ENCODE measurements at places on chromosomes 2 and 18.

GRCh38 chr18:75896865-75897264, 469.4 kb upstream of the SMIM21 start:
- DNase-seq: no peak

DNA sequence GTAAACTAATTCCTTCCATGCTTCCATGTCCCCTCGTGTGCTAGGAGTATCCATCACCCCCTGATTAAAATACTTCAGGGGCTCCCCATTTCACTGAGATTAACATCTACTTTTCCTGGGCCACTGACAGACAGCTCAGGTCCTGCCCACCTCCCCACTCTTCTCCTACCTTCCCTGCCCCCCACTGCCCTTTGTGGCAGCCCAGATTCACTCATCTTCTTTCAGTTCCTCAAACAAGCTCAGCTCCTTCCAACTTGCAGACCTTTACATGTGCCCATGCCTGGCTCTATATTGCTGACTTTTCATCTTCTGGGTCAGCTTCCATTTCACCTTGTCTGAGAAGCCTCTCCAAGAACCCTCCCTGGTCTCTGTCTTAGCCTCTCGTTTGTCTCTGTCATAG, 12.0 kb downstream of the RUFY4 start:
- no peak for DNase-seq

DNA sequence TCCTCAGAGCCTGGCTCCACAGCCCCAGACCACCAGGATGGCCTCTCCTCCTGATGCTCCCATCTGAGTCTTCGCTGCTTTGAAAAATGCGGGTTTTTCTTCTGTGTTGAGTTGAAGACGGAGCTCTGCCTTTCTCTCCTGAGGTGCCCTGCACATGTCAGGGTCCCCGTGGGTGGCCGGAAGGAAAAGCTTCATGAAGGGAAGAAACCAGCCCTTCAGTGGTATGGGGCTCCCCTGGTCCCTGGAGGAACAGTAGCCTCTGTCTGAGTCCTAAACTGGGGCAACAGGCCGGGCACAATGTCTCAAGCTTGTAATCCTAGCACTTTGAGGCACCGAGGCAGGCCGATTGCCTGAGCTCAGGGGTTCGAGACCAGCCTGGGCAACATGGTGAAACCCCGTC, 54.7 kb upstream of the CAB39 start:
- DNase-seq: no peak

- DNase-seq: no peak
Measured at GRCh38 chr2:69353360-69353759, 33.7 kb downstream of the GFPT1 start.

DNA sequence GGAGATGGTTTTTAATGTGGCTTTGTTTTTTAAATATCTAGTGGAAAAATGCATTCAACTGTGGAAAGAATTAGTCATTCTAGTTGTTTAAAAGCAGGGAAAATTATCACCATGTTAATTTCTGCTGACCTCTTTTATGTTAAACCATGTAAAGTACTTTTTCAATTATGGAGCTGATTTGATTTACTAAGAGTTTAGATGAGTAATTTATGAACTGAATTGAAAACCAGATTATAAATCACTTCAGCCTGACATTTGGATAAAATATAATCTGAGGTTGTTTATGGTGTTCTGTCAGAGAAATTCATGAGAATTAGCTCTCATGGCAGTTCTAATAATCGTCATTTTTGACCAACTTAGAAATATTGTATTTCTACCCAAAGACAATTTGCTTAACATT, 11.6 kb downstream of the ITGA4 start:
- no peak for DNase-seq

DNA sequence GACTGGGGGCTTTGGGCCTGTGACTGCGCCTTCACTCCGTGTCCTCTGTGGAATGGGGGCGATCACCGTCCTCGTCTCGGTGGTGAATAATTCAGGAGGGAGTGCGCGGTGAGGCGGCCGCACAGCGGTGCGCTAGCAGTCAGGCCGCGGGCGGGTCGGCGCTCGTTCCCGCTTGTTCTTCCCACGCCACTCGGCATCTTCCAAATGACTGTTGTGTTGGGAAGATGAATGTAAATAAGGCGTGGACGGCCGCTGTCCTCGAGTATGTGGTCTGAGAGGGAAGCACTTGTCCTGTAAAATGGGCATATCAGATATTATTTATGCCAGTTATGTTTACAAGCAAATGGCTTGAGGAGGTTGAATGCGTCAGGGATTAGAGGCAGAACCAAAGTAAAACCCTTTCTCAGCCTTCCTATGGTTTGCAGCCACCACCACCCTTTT, 608 bp upstream of the VPS4B start:
- no peak for DNase-seq

GRCh38 chr2:40041422-40042382, 262.6 kb upstream of the THUMPD2 start:
- no peak for DNase-seq

DNA sequence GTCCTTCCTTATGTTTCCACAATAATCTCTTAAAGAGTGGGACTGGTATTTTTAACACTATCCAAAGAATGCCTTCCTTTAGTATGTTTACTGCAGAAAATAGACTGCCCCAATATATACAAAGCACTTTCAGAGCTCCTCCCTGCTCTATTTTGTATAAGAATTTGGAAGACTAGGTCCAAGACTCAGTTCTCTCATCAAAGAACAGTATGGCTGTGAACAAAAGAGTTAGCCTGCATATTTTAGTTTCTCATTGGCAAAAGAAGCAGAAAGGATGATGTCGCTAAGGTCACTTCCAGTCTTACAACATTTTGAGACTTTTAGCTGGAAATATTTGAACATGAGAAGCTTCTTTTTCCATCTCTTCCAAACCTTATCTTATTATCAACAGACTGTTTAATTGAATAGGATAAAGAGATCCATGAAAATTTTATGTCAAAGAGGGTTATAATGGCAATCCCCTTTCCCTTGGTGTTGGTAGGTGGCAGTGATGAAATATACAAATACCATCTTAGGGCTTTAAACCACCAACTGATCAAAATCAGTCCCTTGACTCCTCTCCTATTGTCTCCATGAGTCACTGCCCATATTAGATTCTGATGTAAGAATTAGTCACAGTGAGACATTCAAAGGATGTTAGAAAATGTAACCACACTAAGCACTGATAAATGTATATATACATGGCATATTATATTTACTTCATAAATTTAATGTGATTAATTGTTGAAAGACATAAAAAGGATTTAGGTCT, 266.9 kb upstream of the DSEL start:
- DNase-seq: no peak

DNA sequence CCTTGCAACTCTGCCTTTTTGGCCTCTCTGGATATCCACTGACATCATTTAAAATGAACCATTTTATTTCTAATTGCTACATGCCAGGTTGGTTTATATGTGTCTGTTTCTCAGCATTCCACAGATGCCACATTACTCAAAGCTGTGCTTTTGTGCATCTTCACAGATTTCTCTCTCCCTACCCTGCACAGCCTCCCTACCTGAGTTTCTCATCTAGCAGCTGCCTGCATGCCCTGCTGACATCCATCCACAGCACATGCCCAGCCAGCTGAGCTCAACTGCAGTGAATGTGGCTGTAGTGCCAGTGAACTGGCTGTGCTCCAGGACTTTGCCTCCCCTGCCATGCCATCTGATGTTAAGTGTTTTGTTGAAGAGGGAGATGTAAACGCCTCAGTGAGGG, 44.5 kb downstream of the PKP4 start:
- DNase-seq: no peak

Data from memory B cell (primary cell).